EL (cell line): ENCODE measurements at places on chromosomes 3 and 15.

GRCh38 chr3:50254577-50255250 is 14.2 kb upstream of the SEMA3B start:
- peak; percentile 72 for DNase-seq

GRCh38 chr3:197940745-197941384 is 9.1 kb upstream of the RPL35A start:
- DNase-seq = no peak

DNA sequence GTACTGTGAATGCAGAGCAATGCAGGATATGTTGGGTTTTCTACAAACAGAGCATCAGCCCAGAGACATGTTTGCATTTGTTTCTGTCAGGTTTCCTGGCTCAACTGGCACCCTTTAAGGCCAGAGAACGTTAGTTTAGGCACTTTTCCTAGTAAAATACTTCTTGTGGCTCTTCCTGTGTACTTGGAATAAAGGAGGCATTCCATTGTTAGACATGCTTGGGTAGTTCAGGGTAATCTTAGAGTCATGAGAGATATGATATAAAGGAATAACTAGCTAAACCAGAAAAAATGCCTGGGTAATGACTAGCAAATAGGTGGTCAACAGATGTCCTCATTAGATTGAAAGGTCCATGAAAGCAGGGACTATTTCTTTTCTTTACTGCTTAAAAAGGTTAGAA is 60.4 kb upstream of the RBM5 start:
- DNase-seq = peak; percentile 21

GRCh38 chr3:27345493-27345892 is 23.7 kb downstream of the NEK10 start:
- no peak for DNase-seq

DNA sequence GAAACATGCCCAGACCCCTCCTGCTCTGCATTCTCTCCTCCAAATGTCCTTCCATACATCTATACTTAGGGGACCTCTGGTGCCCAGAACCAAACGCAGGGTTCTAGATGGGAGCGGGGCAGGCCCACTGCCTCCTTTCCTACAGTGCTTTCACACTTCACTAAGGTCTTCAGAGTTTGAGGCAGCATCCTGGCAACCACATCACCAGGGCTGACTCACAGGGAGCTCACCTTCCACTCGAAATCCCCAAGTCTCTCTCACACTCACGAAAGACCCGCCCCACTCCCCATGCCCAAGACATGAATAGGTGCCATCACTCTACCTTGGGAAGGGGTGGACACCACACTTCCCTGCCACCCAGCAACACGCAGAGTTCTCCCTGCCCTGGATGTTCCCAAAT is 18.9 kb downstream of the HOMER2 start:
- no peak for DNase-seq

- DNase-seq = no peak
Measured at GRCh38 chr3:34703053-34703452, 904.6 kb downstream of the PDCD6IP start.

DNA sequence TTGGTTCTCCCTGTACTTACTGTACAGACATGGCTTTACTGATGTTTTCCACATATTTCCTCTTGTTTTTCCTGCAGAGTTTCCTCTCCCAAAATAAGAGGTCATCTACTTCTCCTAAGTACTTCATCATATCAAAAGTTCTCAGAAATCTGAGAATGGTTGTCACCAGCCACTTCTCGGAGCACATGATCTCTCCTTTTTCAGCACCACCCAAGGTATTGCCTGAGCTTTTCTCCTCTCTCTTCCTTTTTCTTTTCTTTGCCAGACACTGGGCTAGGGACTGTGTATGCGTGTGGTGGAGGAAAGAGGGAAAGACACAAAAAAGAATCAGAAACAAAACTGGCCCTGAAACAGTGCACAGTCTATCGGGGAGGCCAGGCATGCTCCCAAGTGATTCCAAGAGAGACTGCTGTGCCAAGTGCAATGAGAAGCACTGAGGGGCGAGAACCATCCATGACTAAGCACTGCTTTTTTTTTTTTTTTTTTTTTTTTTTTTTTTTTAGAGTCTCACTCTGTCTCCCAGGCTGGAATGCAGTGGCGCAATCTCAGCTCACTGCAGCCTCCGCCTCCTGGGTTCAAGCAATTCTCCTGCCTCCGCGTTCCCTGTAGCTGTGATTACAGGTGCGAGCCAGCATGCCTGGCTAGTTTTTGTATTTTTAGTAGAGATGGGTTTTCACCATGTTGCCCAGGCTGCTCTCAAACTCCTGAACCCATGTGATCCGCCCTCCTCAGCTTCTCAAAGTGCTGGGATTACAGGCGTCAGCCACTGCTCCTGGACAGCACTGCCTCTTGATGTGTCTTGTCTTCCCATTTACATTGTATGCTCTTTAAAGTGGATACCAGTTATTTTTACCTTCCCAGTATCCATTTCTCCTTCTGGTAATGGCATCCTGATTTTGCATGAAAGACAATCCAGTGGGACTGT is 194.0 kb upstream of the FEZF2 start:
- peak; percentile 79 for DNase-seq

GRCh38 chr3:151357463-151357850 is 27.1 kb downstream of the P2RY12 start:
- DNase-seq = no peak

GRCh38 chr3:141147657-141148056 is 84.0 kb upstream of the PXYLP1 start:
- no peak for DNase-seq

GRCh38 chr15:85899927-85900326 is 105.2 kb upstream of the KLHL25 start:
- DNase-seq = no peak
